Osteocyte (in vitro differentiated cells): ENCODE measurements at places on chromosomes 1 and 21.
A peak's percentile ranks its signal among the peaks of the same experiment; 100 is the strongest.

DNA sequence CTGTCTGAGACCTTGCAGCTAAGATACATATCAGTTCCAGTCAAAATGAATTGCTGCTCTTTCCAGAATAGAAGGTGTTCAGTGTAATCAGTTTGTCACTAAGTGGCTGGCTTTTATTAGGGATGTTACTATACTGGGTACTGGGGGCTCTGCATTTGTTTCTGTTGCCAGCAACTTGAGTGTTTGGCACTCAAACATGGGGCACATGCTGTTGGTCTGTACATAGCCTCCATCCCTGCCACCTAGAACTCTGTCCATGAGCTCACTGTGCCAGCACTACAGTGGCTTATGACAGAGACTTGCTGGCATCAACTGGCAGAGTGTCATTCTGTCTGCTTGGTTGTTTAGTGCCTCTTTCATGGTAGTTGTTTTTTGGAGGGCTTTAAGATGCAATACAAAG is 45.1 kb downstream of the RGSL1 start:
- DNase-seq: no peak

- DNase-seq: no peak
Observed at GRCh38 chr1:19164274-19165015, 45.6 kb downstream of the UBR4 start.

DNA sequence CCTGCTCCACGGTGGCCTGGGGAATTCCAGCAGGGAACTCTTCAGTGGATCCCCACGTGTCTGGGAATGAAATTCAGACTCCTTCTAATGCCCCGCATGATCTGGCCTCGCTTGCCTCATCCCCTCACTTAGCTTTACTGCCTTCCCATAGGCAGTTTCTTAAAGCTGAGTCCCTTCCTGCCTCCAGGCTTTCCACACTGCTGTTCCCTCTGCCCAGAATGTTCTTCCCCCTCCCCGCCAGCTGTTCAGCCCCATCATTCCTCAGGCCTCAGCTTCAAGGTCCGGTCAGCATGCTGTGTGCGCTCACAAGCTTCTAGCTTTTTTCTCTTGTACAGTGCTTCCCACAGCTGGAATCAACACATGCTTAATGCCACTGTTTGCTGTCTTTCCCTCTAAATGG is 54.9 kb upstream of the WASF2 start:
- DNase-seq: no peak

DNA sequence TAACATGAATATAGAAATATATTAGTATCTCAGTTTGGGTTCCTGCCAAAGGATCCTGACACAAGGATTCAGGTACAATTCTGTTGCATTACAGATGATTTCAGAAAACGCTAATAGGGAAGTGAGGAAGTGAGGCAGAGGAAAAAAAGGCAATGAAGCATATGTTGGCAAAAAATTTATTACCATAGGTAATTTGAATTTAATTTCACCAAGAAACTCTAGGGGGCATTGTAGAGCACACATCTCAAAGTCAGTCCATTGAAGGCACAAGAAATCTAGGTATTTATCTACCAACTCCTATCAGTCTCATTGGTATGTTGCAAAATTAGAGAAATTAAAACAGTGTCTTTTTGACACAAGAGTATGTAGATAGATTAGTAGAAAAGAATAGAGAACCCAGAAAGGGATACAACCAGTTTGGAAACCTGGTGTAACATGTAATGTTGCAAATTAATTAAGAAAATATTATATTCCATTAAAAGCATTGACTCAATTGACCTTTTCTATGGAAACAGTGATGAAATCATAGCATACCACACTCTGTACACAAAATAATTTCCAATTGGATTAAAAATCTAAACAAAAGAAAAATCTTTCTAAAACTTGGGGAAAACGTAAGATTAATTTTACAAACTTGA is 104.9 kb upstream of the SNX7 start:
- no peak for DNase-seq

DNA sequence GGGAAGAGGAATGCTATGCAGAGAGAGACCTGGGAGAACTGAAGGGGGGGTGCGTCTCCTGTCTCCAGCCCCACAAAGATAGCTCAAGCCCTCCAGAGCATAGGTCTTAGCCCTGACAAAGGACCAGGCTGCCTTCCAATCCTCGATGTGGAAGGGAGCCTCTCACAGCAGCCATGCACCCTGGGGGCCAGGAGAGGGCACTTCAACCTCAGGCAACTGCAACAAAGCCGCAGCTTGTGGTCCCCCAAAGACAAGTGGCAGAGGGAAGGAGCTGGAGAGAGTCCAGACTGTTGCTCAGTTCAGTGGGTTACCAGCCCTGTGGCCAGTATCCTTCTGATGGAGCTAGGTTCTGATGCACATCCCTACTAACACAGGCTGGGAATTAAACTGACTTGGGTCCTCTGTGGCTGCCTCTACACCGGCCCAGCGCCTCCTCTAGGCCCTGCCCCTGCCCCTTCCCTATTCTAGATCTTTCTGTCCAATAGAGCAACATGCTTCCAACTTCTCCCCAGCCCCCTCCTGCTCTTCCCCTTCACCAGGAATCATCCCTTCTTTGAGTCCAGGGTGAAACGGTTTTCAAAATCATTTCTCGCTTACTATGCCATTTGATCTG is 100.7 kb upstream of the SPATA6 start:
- DNase-seq: no peak

DNA sequence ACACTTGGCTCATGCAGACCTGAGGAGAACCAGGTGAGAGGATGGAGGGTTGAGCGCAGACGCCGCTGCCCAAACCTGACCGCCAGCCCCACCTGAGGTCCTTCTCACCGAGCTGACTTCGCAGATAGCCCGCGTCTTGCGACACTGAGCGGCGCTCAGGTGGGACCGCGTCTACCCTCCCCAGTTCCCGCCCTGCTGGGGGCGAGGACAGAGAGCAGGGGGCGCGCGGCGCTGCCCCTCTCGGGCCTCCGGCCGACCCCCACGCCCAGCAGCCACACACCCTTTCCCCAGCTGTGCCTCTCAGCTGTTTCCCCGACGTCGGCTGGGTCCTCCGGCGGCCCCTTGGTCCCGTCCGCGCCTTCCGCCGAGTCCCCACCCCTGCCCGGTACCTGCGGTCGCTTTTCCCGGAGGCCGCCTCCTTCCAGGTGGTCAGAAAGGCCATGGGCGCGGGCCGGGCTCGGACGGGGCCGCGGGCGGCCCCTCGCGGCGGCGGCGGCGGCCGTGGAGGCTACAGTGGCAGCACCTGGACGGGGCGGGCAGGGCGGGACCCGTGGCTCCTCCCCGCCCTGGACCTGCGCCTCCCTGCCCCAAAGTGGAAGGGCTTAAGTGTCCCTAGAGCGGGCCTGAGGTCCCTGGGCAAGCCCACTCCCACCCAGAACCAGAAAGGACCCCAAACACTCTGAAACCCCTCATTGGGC is 14.4 kb upstream of the TTC39A start:
- DNase-seq: peak; percentile 84

DNA sequence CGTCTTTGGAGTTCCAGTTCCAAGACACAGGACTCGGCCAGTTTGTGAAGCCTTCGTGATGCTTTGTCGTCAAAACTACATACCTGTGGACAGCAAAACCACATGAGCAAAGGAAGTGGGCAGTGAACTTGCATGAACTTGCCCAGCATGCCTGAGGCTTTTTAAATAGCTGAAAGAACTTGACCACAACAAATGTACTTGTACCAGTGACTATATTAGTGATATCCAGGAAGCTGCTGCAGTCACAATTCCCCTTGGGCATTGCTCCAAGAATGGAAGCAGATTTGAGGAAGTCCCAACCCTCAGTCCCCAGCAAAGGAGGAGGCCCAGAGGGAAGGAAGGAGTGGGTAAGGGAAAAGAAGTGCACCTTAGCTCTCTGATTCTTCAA is 2.6 kb downstream of the FUCA1 start:
- no peak for DNase-seq

DNA sequence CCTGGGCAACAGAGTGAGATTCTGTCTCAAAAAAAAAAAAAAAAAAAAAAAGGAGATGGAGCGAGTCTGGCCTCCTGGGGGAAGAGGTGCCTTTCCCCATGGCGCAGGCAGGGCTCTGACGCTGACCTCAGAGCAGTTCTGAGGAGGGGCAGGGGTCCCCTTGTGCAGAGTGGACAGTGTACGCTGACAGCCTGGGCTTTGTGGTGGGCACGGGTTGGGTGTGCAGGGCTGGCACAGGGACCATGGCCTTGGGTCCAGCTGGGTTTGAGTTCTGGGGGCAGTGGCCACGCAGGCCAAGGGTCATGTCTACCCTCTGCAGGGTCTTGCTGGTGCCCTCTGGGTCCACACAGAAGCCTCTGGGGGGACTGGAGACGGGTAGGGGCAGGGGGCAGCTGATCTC is 260.1 kb upstream of the C1orf174 start:
- DNase-seq: no peak

- no peak for DNase-seq
Observed at GRCh38 chr1:920010-920409, 3.7 kb upstream of the SAMD11 start.

- no peak for DNase-seq
Observed at GRCh38 chr1:15948595-15949452, 27.1 kb downstream of the ZBTB17 start.

DNA sequence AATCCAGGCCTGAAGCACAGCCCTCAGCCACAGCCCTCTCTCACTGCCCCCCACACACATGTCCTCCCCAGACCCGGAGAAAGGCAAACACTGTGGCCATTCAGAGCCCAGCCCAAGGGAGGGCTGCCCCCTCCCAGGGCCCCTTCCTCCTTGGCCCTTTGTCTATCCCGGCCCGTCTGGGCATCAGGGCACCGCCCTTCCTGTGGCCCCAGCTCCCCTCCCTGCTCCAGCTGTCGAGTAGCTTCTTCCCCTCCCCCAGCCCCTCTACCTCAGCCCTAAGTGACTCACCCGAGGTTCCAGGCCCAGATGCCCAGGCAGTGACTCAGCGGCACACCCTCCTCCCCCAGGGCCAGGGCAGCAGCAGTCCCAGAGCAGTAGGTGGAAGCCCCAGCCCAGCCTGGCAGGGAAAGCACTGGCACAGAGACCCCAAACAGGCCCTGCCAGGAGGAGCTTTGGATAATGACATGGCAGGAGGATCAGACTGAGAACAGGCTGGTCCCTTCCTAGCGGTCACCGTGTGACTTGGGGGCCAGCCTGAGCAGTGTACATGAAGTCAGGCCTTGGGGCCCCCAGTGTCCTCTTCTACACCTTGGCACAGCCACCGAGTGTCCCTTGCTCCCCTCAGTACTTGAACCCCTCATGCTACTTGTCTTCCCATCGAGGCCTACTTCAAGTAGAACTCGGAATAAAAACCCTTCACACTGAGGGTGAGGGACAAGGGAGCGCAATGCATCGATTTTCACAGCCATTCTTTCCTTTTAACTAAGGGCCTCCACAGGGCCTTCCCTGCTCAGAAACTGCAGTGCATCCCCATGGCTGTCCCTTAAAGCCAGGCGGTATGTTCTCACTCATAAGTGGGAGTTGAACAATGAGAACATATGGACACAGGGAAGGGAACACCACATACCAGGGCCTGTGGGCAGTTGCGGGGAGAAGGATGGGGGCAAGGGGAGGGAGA is 1.0 kb upstream of the S100A2 start:
- DNase-seq: peak; percentile 99

DNA sequence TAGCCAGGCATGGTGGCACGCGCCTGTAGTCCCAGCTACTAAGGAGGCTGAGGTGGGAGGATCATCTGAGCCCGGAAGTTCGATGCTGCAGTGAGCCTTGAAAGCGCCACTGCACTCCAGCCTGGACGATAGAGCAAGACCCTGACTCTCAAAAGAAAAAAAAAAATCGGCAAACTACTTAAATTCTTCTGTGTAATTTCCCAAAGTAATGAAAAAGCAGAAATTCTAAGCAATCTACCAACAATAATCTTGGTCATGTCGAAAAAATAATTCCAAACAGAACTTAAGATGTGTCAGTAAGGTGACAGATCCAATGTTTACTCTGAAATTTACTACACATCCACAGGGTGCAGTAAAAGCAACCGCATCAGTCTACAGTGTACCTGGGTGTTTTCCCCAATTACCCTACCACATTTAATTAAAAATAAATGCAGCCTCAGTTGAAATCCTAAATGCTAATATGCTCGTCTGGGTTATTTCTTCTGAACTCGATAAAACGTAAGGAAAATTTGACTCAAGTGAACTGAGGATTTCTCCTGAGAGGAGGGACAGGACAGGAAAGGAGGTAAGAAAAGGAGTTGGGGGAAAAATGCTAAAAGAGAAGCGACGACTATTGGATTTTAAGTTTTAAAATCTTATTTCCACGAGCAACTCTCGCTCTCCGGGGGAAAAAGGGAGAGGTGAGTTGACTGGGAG is 801 bp downstream of the EPRS1 start:
- DNase-seq: no peak

DNA sequence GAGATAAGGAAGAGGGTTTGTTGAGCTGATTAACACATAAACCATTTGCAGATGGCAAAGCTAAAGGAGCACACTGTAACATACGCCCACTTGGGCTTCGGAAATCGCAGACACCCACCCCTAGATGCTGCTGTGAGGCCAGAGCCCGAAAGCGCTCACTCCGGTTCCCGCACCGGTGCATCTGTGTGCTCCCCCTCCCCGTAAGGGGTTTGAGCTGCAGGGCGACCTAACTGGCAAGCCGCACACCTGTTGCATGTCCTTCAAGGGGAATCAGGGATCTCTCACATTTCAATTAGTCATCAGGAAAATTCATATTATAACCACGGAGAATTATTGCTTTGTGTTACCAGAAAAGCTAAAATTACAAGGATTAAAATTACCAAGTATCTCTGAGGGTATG is 1.4 kb upstream of the CFH start:
- no peak for DNase-seq

GRCh38 chr21:45421846-45422775 is 17.1 kb downstream of the COL18A1 start:
- no peak for DNase-seq

DNA sequence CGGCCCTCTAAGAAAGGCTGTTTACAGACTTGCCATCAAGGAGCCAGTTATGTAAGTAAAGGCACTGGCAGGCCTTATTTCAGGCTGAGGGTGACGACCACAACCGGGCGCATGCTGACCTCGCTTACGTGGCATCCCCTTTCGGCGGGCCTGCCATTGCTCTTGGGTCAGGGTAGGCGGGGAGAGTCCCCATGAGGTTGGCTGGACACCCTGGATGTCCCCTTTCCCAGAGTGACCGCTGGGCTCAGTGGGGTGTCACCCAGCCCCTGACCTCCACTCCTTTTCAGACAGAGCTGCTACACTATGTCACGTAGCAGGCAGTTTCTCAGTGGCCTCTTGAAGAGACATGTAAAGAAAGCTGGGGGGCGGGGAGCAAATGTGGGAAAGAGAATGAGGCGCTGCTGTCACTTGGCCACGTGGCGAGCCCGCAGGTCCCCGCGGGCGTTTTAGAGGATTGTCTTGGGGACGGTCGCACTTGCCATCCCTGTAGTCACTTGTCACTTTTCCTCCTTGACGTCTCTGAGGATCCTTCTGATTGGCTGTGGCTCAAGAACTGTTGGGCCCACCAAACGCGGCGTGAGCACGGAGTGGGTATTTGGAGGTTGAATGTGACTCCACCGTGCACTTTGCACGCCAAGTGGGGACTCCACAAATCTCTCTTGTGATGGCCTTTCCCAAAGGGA is 42.2 kb downstream of the SLC37A1 start:
- no peak for DNase-seq

DNA sequence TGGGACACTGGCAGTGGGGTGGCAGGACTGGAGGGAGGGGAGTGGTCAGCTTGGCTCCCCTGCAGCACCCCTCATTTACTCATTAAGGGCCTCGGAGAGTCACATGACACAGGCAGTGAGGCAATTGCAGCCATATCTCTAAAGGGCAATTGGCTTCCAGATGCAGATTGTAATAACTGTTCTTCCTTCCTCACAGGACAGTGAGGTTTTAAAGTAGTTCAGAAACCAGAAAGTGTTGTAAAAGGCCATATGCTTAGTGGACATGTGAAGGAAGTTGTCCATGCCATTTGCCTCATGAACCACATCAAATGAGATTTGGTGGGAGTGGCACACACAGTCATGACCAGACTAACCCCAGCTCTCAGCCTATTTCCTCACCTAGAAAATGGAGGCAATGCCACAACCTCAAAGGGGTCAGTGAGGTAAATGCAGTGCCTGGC is 11.1 kb downstream of the MTX1 start:
- DNase-seq: no peak
